ENCODE measurements at places on chromosomes 1 and 21.

- peak; percentile 45 for DNase-seq
These were observed 2.1 kb downstream of the ARMH1 start for GRCh38 chr1:44676484-44677200.

- DNase-seq, result no peak
These were observed 46.2 kb upstream of the KCNE1 start for GRCh38 chr21:34558166-34558565.

- no peak for DNase-seq
These were observed 107.3 kb upstream of the ADGRL4 start for GRCh38 chr1:79113836-79114235.

DNA sequence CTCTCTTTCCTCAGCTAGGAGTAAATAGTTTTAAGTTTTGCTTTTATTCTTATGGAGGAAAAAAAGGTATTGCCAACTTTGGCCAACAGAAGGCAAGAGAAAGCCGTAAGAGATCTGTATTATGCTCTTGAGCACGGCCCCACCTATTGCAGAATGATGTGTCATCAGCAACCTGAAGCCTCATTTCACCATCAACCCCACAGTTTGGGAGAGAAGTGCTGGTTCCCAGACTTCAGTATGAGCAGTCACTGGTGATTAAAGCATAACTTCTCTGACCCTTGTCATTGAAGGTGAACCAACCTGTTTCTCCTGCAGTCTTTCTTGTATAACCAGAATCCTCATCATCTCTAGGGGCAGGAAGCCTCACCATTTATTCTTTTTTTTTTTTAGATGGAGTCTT is 100.2 kb downstream of the SIPA1L2 start:
- no peak for DNase-seq

GRCh38 chr1:212951126-212951946 is 995 bp downstream of the VASH2 start:
- no peak for DNase-seq

DNA sequence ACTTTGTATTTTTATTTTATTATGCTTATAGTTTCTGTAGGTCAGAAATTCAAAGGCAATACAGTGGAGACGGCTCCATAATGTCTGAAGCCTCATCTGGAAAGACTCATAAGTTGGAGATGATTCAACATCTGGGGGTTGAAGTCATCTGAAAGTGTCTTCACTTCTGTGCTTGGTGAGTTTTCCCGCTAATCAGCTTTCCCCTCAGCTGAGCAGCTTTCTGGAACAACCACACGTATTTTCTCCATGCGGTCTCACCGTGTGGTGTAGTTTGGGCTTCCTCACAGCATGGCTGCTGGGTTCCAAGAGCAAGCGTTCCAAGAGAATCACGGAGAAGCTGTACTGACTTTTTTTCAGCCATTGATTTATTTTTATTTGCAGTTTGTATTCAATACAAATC is 7.6 kb upstream of the DDI2 start:
- DNase-seq, result peak; percentile 18

DNA sequence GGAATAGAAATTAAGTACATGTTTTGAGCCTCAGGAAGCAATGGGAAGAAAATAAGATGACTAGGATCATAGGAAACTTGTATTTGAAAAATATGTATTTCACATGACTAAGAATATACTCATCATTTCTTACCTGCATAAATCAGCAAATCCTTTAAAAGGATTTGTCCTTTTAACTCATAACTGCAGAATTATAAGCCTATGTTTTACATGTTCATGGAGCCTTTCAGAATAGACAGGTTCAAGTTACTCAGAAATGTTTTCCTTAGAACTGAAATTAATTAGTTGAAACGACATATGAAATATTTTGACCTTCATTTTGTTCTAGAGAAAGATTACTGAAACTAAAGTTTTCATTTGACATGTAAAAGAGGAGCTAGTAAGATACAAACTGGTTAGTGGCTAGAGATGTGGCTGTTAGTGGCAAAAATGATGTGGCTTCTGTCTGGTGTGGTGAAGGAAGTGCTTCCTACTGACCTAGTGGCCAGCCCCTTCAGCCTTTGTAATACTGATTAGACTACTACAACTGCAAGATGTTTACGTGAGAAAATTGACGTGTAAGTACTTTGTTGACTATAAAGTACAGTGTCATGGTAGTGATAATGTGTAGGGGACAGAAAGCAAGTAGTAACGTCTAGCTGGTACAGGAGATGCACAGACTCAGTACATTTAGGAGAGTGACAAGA is 54.7 kb downstream of the PACC1 start:
- no peak for DNase-seq

DNA sequence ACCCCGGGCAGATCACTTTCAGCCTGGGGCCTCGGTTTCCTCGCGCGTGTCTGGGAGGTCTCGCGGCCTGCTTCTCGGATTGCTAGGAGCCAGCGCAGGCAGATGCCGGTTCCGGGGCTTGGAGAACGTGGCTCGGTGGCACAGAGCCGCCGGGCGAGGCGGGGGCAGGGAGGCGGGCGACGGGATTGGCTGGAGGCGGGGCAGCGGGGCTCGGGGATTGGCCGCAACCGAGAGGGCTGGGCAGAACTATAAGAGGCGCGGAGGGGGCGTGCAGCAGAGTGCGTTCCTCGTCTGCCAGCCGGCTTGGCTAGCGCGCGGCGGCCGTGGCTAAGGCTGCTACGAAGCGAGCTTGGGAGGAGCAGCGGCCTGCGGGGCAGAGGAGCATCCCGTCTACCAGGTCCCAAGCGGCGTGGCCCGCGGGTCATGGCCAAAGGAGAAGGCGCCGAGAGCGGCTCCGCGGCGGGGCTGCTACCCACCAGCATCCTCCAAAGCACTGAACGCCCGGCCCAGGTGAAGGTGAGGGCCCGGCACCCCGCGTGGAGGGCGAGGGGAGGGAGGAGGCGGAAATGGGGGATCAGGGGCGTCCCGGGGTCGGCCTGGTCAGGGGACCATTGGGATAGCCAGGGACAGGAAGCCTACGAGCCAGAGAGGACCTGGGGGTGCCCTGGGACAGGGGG is at the start of gene MFSD2A:
MFSD2A (plus strand) TSS at position 276 of the 677 bp plus-strand sequence; CDS start at position 424, 148 bp downstream.
- peak; percentile 90 for DNase-seq

DNA sequence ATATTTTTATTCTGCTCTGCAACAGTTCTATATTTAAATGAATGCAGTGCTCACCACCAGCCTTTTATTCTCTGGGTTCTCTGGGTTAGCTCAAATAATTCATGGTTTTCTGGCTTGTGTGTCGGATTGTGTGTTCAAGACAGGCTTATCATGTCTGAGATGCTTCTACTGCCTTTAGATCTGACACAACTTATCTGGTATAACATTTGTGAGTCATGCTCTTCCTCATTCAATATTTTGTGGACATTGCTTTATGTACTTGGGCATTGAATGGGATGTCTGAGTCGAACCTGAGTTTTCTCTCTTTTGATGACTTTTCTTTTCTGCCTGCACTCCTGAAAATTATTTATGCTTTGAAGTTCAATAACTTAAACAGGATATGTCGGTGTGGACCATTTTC is 17.6 kb upstream of the PKP1 start:
- peak; percentile 37 for DNase-seq

- DNase-seq, result no peak
These were observed 332.1 kb downstream of the DPYD start for GRCh38 chr1:97588772-97589171.

- DNase-seq, result no peak
These were observed 11.8 kb downstream of the MRPS6 start for GRCh38 chr21:34085129-34085528.

DNA sequence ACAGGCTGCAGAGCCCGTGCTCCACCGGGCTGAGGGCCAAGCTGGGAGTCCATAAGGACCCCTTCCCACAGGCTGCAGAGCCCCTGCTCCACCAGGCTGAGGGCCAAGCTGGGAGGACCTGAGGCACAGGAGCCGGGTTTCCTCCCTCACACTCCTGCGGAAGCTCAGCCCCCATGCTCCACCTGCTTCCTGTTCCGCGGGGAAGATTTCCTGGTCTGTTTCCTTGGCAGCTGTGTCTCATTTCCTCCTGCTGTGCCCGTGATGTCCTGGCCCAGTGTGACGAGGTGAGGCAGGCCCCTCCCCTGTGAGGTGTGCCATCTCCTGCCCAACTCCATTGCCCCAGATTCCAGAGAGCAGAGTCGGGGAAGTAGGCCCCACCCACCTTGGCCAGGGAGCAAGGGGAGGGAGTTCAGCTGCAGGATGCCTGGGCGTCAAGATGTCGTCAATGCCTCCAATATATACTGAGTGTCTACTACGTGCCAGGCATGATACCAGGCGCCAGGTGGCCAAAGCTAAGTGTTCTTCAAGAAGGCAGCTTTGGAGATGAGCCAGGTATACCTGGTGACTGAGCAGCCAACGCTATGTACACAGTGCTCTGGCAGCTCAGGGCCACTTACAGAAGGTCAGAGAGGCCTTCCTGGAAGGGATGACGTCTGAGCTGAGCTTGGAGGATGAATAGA is 58.8 kb downstream of the NAV1 start:
- DNase-seq, result no peak

GRCh38 chr1:78096017-78096416 is 50.3 kb downstream of the GIPC2 start:
- DNase-seq, result no peak

GRCh38 chr21:44903050-44903685 is 17.5 kb downstream of the ITGB2 start:
- DNase-seq, result no peak

DNA sequence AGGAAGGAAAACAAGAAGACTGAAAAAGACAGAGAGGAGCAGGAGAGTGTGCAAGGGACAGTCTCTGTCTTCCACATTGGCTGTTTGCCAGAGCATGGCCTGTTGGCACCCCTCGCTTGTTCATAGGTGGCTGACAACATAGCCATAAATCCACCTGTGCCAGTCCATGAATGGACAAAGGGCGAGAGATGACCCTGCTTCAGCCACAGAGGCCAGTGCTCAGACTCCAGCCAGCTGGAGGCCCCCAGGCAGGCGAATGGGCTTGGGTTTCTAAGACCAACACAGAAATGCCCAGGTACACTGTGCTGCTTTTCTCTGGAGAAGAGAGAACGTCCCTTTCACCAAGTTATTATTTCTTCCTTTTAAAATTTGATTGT is 60.6 kb downstream of the RIPK4 start:
- no peak for DNase-seq

- DNase-seq, result no peak
These were observed 85.3 kb downstream of the MAP3K21 start for GRCh38 chr1:233412812-233413211.

GRCh38 chr1:191895462-191896058 is 262.7 kb upstream of the RGS18 start:
- no peak for DNase-seq

GRCh38 chr1:7375329-7375728 is 395.8 kb upstream of the VAMP3 start:
- DNase-seq, result no peak

DNA sequence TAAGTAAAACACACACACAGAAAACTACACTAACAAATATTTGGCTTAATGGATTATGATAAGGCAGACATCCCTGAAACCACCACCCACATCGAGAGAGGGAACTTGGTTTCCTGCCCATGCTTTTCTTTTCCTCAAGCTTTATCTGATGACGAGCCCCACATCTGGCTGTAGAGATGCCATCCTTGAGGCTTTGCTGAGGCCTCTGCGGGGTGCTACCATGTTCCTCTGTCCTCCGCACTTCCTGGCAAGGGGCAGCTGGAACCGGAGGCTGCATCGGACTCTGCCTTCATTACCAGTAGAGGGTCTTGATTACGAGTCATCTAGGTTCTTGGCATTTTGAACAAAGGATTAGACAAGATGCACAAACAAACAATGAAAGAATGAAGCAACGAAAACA is 21.7 kb upstream of the C1orf174 start:
- DNase-seq, result no peak

GRCh38 chr1:113320272-113320671 is 70.0 kb upstream of the MAGI3 start:
- DNase-seq, result no peak

- no peak for DNase-seq
These were observed 59.3 kb downstream of the UMODL1 start for GRCh38 chr21:42130441-42130840.

GRCh38 chr21:34874684-34875513 is 174.2 kb downstream of the RUNX1 start:
- DNase-seq, result no peak

DNA sequence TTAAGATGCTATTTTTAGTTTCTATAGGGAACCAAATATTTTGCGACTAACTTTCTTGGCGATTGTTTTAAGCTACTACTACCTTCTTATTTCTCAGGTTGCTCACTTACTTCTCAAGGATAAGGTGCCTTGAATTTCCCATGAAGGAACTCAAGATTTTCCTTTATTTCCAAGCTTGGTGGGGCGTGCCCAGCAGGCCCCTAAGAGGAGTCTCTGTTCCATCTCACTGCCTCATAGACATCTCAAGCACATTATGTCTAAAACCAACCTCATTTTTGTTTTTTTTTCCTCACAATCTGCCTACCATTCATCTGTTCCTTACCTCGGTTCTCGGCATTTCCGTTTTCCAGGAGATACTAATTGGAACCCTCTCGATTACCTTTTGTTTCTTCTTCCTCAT is 421.9 kb downstream of the DISC1 start:
- DNase-seq, result no peak

DNA sequence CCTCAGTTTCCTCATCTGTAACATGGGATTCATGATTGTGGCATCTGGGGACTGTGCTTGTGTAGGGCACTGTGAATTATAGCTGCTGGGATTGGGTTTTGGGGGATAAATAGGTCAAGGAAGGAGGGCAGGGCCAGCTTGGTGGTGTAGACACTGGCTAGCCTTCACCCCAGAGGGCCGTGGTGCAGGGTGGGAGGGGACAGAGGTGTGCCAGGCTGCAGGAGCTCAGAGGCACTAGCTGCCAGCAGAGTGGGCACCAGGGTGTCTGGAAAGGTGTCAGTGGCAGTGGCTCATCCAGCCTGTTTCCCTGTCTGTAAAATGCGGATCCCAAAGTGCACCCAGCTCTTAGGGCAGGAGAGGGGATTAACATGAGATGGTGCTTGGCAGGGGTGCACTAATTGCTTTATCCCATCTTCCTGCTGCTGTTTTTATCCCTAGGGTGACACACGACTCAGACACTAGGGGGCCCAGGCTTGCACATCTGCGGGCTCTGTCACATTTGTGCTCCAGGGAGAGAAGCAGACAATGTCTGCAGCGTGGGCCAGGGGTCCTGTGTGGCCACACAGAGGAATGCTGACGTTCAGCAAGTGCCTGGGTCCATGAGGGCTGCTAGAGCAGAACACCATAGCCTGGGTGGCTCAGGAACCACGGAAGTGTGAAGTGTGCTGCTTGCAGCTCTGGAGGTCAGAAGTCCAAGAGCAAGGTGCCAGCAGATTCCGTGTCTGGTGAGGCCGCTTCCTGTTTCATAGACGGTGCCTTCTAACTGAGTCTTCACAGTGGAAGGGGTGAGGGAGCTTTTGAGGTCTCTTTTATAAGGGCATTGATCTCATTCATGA is 19.3 kb downstream of the OBSCN start:
- peak; percentile 26 for DNase-seq

GRCh38 chr1:19336543-19336942 is 24.4 kb downstream of the SLC66A1 start:
- no peak for DNase-seq

GRCh38 chr21:16554503-16554902 is 824.7 kb downstream of the USP25 start:
- DNase-seq, result no peak

GRCh38 chr1:11629184-11630016 is 24.8 kb downstream of the FBXO2 start:
- no peak for DNase-seq

DNA sequence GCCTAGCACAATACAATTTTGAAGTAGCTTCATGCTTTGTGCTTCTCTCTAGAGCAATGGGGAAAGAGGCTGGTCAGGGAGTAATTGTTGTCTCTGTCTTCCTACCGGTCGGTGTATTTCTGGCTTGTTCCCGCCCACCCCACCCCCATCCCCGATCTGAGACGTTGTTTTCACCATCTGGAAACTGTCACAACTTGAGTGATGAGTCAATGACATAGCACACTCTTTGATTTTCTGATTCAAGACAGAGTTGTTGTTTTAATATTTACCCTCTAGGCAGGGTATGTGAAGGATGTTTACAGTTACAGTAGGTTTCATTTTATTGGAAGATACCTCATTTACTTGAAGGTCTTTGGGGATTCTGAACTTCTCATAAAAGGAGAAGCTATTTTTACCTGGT is 7.0 kb downstream of the IL12RB2 start:
- no peak for DNase-seq
